ENCODE measurements at places on chromosomes 5 and 9. TPM values are rescaled to one million over a fixed set of nuclear protein-coding genes. Genes with fewer than 3 reads are reported as not detected.

COMMD10 gene
- total RNA-seq = 26.0 TPM

TCF7 gene
- 1.4 TPM for total RNA-seq

EXOC3 gene
- total RNA-seq = 39.9 TPM

CCDC187 gene
- total RNA-seq = not detected

CCDC69 gene
- 0.13 TPM for total RNA-seq

GPSM1 gene
- total RNA-seq = 51.6 TPM

RGMB gene
- total RNA-seq = 201 TPM

CCL27 gene
- not detected for total RNA-seq
